Tracheal epithelial cell (primary cell): ENCODE measurements at places on chromosomes 4 and X. TPM values are rescaled to one million over a fixed set of nuclear protein-coding genes. Genes with fewer than 3 reads are reported as not detected.

MSX1 gene
- 0.24 TPM in 1 of 2 replicates, not detected in the other for total RNA-seq

KCND1 gene
- 0.43 and 0.48 TPM in 2 replicates for total RNA-seq

GLA gene
- 13.4 and 29.9 TPM in 2 replicates for total RNA-seq

CYBB gene
- total RNA-seq = under 0.01 TPM in 1 of 2 replicates, not detected in the other

ADGRA3 gene
- 38.3 and 39.9 TPM in 2 replicates for total RNA-seq

UGT8 gene
- total RNA-seq = 0.21 and 2.9 TPM in 2 replicates
